Neural cell (in vitro differentiated cells): ENCODE measurements at places on chromosomes 11 and 22. TPM values are rescaled to one million over a fixed set of nuclear protein-coding genes. Genes with fewer than 3 reads are reported as not detected.

CARS1 gene
- polyA plus RNA-seq: 48.2 and 61.0 TPM in 2 replicates

DDI1 gene
- polyA plus RNA-seq: not detected in 2 replicates

F2 gene
- polyA plus RNA-seq: 0.40 and 0.94 TPM in 2 replicates

RASL10A gene
- 0.26 and 3.0 TPM in 2 replicates for polyA plus RNA-seq

PSMD13 gene
- polyA plus RNA-seq: 174 and 183 TPM in 2 replicates

KLHDC7B gene
- polyA plus RNA-seq: not detected in 2 replicates

B3GAT1 gene
- polyA plus RNA-seq: 28.2 and 34.5 TPM in 2 replicates

NLRP6 gene
- polyA plus RNA-seq: not detected in 2 replicates

CFAP68 gene
- polyA plus RNA-seq: 22.0 and 28.1 TPM in 2 replicates

MAML2 gene
- polyA plus RNA-seq: 3.1 and 3.6 TPM in 2 replicates

TREH gene
- 0.12 TPM in 1 of 2 replicates, not detected in the other for polyA plus RNA-seq

TUBA8 gene
- 0.46 and 1.8 TPM in 2 replicates for polyA plus RNA-seq

RIMBP3C gene
- 0.07 TPM in 1 of 2 replicates, not detected in the other for polyA plus RNA-seq

UVRAG gene
- polyA plus RNA-seq: 31.6 and 33.3 TPM in 2 replicates

LRRC4C gene
- 21.3 and 24.3 TPM in 2 replicates for polyA plus RNA-seq

ME3 gene
- polyA plus RNA-seq: 2.1 and 3.2 TPM in 2 replicates

TBX10 gene
- polyA plus RNA-seq: not detected in 2 replicates

GUCD1 gene
- 32.6 and 38.5 TPM in 2 replicates for polyA plus RNA-seq

NELL1 gene
- polyA plus RNA-seq: 48.0 and 70.4 TPM in 2 replicates

POU2AF2 gene
- not detected in 2 replicates for polyA plus RNA-seq

C11orf86 gene
- polyA plus RNA-seq: not detected in 2 replicates

CNIH2 gene
- 47.9 and 54.5 TPM in 2 replicates for polyA plus RNA-seq

ELMOD1 gene
- 11.9 and 12.5 TPM in 2 replicates for polyA plus RNA-seq

HTR3B gene
- not detected in 2 replicates for polyA plus RNA-seq

MMP3 gene
- not detected in 2 replicates for polyA plus RNA-seq

POU2F3 gene
- polyA plus RNA-seq: not detected in 2 replicates

ISX gene
- not detected in 2 replicates for polyA plus RNA-seq

RAB39A gene
- polyA plus RNA-seq: 1.9 and 3.1 TPM in 2 replicates

NCF4 gene
- not detected in 2 replicates for polyA plus RNA-seq

RCN1 gene
- 60.3 and 66.7 TPM in 2 replicates for polyA plus RNA-seq

FGF19 gene
- 4.6 and 6.2 TPM in 2 replicates for polyA plus RNA-seq

BIK gene
- polyA plus RNA-seq: 1.5 and 3.1 TPM in 2 replicates

OR51I1 gene
- not detected in 2 replicates for polyA plus RNA-seq

SYT12 gene
- 2.1 and 2.3 TPM in 2 replicates for polyA plus RNA-seq

LINC01488 gene
- not detected in 2 replicates for polyA plus RNA-seq

RFPL1 gene
- not detected in 2 replicates for polyA plus RNA-seq

PITPNM1 gene
- polyA plus RNA-seq: 25.8 and 37.2 TPM in 2 replicates

DDX25 gene
- polyA plus RNA-seq: 66.4 and 67.1 TPM in 2 replicates

EPS8L2 gene
- polyA plus RNA-seq: 3.5 and 7.5 TPM in 2 replicates
